ENCODE measurements at places on chromosomes 4 and X.

DNA sequence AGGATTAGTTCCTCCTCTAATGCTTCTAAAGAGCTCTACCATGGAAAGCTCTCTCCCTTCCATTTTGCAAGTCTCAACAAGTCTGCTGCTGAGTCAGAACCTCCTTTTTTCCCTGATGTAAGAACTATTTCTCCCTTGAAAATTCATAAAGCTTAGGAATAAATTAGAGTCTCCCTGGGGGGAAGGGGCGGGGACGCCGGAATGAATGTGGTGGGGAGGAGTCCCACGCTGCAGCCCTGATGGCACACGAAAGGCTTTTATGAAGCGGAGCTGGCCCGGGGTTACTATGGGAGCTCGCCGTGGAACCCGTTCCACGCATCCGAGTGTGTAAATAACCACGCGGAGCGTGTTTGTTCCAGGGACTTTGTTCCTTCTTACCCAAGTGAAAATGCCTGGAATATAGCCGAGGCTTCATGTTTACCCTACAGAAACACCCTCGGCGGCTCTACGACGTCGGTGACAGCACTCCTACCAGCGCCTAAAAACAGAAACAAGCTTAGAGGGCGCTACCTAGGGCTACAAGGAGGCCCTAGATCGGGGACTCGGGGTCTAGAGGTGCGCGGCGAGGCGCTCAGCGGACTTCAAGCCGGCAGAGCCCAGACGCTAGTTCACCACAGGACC, 923 bp upstream of the CPEB2 start:
- DNase-seq, result no peak

DNA sequence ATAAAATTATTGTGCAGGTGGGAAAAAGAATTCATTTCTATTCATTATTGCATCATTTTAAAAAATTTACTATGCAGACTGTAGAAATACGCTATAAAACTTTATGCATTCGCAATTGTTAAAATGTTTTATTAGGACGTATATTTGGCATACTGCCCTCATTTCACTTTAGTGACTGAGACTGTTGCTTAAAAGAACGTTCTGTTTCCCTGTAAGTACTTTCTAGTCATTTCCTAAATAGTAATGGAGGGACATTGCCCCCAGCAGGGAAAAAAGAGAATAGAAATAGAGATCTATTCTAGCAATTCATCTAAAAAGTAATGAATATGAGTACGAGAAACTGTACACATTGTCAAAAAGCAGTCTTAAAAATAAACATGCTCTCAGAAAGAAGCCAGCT, 1295.8 kb upstream of the TENM3 start:
- no peak for DNase-seq

DNA sequence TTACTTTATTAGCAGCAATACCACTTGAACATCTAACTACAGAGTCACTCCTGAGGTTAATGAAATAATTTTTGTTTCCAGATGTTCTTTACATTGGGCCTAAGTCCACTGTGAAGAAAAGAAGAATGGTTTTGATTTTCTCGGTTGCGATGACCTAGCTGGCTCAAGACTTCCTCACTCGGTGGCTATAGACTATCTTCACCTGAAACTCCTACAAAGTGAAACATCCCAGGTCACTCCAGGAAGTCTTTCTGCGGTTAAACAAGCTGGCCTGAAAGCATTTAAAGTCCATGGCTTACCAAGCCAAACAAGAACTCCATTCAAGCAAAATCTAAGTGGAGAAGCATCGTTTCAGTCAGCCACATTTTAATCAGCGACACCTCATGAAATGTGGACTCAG, 13.7 kb upstream of the SORBS2 start:
- no peak for DNase-seq

DNA sequence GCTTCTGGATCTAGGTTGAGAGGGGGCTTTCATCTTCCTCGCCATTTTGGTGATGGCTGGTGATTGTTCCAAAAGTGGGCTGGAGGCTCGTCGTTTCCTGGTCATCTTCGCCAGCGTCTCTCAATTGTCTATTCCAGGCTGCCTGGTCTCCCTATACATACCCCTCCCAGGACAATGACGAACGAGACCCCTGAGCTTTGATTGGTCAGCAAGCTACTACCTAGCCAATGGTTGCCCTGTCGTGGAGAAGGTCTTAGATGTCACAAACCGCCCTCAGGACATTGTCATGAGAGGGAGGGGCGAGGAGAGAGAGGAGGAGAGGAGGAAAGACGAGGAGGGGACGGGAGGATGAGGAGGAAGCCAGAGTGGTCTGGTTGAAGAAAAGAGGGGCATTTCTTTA, 7.7 kb upstream of the MAGEA4 start:
- no peak for DNase-seq

- no peak for DNase-seq
Measured at GRCh38 chrX:110211340-110211739, 106.5 kb downstream of the AMMECR1 start.

DNA sequence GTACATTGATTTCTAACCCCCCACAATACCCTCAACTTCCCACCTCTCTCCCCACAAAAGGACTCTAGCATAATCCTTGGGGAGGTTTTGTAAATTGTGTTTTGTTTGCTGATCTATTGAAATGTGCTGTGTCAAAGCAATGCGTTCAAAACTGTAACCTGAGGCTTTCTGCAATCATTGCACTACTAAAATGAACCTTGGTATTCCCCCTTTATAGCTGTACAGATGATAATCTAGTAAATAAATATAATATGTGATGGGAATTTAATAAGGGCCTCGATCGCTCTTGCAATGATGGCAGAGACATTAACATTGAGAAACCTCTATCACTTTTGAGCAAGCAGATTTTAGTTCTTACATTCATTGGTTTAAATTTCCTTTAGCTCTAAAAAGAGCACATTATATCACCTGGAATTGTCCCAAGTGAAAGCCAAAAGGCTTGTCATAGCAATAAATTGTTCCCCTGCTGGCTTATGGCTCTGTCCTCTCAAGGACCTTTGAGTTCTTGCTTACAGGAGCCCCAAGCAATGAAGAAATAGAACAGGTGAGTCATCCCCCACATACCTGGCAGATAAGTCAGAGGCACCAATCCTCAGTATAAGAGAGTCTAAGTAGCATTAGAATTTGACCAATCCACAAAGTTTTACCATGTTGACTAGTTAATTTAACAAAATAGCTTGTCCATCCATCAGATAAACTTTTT, 18.4 kb upstream of the ACE2 start:
- DNase-seq, result no peak
